Activated naive CD4-positive, alpha-beta T cell treated with anti-CD3 and anti-CD28 coated beads, Interleukin-2, amount 10 ng/mL, durations not matched to agents 5 hours and 36 hours (primary cell): ENCODE measurements at places on chromosomes 6 and 20. TPM values are rescaled to one million over a fixed set of nuclear protein-coding genes. Genes with fewer than 3 reads are reported as not detected.

The PRKN gene
- total RNA-seq: 0.31 TPM

The FAM209B gene
- 1.3 TPM for total RNA-seq

The PRR18 gene
- total RNA-seq: not detected

The IER3 gene
- 34.2 TPM for total RNA-seq

The PGC gene
- total RNA-seq: not detected

The SAMD10 gene
- total RNA-seq: 20.5 TPM

The MTFR2 gene
- total RNA-seq: 15.2 TPM

The PTK6 gene
- total RNA-seq: 0.48 TPM

The BMP6 gene
- not detected for total RNA-seq

The CRYBG1 gene
- total RNA-seq: 30.2 TPM

The SLC35D3 gene
- not detected for total RNA-seq

The ZSCAN31 gene
- total RNA-seq: 1.2 TPM

The RAMACL gene
- 0.36 TPM for total RNA-seq

The OPN5 gene
- not detected for total RNA-seq

The GJA1 gene
- not detected for total RNA-seq

The GPR31 gene
- not detected for total RNA-seq

The NMBR gene
- not detected for total RNA-seq

The HLA-DRB1 gene
- total RNA-seq: 36.3 TPM

The ECT2L gene
- not detected for total RNA-seq

The RBM39 gene
- total RNA-seq: 356 TPM

The THBD gene
- total RNA-seq: not detected

The LTB gene
- total RNA-seq: 1,438 TPM

The JAG1 gene
- total RNA-seq: 0.15 TPM

The ABRACL gene
- 146 TPM for total RNA-seq

The RSPO3 gene
- total RNA-seq: not detected

The AKAP12 gene
- total RNA-seq: 0.08 TPM

The BHLHE23 gene
- not detected for total RNA-seq

The SAMD5 gene
- not detected for total RNA-seq

The OR2H2 gene
- not detected for total RNA-seq

The NKAPL gene
- total RNA-seq: not detected

The RNF182 gene
- total RNA-seq: not detected

The ZKSCAN4 gene
- total RNA-seq: 8.0 TPM

The DLL1 gene
- 0.87 TPM for total RNA-seq

The PCK1 gene
- total RNA-seq: not detected

The PDE7B gene
- 1.6 TPM for total RNA-seq

The MARCKS gene
- total RNA-seq: 0.23 TPM

The MOCS1 gene
- not detected for total RNA-seq

The FAM217B gene
- total RNA-seq: 32.1 TPM

The LHFPL5 gene
- not detected for total RNA-seq

The FAM110A gene
- 61.8 TPM for total RNA-seq

The SLC35B2 gene
- total RNA-seq: 33.1 TPM

The FAM184A gene
- 5.8 TPM for total RNA-seq

The PTCHD4 gene
- total RNA-seq: not detected

The HMGN3 gene
- 49.5 TPM for total RNA-seq

The RAET1L gene
- not detected for total RNA-seq

The CALHM4 gene
- total RNA-seq: not detected

The CBFA2T2 gene
- 20.5 TPM for total RNA-seq

The PTPRT gene
- not detected for total RNA-seq

The RBBP8NL gene
- not detected for total RNA-seq

The FKBP1C gene
- 0.40 TPM for total RNA-seq

The ZC3H12D gene
- 12.8 TPM for total RNA-seq

The PRSS16 gene
- total RNA-seq: 0.65 TPM
